ENCODE measurements at places on chromosomes 12 and 14.

DNA sequence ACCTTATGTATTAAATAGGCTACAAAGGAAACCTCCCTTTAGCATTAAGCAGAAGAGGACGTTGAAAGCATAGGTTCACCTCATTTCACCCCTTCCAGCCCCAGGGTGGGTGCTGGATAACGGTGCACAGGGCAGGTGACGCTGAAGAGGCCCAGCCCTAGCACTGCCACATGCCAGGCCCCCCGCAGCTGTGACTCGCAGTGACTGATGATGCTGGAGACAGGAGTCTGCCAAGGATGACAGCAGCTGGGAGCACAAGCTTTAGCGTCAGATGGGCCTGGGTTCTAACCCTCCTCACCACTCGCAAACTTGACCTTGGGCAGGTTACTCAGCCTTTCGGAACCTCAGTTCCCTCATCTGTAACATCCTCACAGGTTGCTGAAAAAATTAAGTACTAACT is 76.7 kb downstream of the TBK1 start:
- no peak for DNase-seq

DNA sequence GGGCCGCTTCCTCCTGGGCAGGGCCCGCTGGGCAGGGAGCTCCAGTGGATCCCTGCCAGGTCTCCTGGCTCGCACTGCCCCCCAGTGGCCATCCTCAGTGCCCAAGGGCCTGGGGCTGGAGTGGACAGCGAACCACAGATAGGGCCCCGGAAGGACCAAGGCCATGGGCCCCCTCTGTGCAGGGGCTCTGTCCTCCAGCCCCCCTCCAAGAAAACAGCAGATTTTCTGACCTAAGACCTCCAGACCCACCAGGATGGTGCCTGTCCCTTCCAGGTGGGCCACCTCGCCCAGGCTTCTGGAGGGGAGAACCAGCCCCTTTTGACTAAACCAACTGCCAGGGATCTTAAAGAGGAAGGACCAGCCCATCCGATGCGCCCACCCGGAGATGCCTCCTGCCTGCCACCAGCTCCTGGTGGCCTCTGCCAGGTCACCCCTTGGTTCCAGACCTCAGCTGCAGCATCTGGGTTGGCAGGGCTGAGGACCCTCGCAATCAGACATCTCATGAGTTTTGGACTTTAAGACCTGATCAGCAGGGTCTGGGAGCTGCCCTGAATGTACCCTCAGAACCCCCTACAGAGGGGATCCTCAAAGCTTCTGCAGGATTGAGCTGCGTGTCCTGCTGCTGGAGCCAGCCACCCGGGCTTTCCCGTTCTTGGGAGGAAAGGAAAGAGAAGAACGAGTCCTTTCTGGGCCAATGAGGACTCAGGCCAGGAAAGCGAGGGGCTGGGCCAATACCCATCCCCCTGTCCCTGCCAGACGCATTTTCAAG is 325.8 kb upstream of the DIO3 start:
- peak; percentile 39 for DNase-seq

DNA sequence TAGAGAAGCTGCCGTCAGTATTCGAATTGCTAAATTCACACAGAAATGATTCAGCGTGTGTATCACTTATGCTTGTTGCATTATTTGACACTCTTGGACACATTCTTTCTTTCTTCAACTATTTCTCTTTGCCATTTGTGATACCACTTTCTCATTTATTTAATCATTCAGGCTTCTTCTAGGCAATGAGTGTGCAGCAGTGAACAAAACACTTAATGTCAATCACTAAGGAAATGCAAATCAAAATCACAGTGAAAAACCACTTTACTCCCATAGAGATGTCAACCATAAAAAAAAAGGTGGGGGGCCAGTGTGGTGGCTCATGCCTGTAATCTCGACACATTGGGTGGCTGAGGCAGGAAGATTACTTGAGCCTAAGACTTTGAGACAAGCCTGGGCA is 214.6 kb downstream of the FLRT2 start:
- no peak for DNase-seq

DNA sequence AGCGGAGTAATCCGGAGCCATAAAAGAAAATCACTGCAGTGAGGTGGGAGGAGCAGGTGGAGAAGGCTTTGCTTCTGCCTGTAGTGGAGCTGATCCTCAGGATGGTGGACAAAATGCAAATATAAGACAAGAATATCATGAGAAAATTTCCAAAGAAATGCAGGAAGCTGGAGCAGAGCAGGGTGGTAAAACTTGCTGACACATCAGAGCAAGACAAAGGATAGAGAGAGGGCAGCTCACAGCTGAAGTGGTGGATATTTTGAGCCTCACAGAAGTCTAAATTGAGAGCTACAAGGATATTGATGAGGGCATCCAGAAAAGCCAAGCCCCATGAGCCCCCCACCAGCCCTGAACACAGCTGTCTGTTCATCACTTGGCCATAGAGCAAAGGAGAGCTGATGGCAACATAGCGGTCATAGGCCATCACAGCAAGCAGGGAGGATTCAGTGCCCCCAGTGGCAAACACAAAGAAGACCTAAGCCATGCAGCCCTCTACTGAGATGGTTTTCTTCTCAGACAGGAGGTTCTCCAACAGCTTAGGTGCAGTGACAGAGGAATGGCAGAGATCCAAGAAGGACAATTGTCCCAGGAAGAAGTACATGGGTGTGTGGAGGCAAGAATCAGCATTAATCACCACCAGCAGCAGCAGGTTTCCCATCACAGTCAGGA is 30.0 kb upstream of the ANP32D start:
- DNase-seq, result no peak

DNA sequence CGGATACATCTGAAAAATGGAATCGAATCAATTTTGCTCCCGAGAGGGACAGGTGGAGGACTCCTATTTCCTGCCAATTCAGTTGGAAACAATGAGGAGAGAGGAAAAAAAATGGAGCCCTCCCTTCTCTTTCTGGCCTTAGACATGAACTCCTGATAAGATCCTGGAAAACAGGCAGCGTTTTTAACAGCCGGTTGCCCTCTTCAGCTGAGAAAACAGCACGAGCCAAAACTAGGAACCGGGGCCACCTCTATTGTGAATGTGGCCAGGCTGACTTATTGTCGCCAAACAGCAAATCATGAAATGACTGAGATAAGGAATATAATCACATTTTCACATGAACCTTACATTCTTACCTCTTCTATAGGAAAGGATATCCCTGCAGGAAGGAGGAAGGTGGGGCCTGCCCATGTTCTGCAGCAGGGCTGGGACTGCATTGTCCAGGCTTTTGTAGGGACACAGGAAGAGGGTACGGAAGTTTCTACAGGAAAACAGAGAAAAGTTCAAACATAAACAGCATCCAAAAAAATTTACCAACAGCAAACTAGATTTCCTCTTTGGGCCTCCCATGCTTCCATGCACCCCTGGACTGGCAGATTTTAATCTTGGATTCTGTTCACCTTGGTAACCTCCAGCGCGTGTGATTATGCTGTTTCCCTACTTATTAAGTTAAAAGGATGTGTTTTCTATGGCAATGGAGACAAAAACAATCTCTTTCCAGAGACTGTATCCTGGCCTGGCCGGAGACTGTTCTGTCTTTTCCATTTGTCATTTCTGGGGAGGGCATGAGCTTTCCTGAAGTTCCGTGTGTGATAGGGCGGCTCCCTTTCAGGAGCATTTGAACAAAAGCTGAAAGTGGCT is 29.0 kb upstream of the ELK3 start:
- no peak for DNase-seq

- no peak for DNase-seq
Measured at GRCh38 chr14:80627745-80628144, 313.8 kb downstream of the CEP128 start.
